ENCODE measurements at places on chromosomes 2 and 18.

- DNase-seq, result no peak
These were observed 492.6 kb upstream of the REG3G start for GRCh38 chr2:78532762-78533379.

GRCh38 chr2:159683817-159684216, 28.5 kb upstream of the MARCHF7 start:
- DNase-seq, result no peak

- DNase-seq, result no peak
These were observed 11.1 kb upstream of the DNPEP start for GRCh38 chr2:219398721-219399363.

DNA sequence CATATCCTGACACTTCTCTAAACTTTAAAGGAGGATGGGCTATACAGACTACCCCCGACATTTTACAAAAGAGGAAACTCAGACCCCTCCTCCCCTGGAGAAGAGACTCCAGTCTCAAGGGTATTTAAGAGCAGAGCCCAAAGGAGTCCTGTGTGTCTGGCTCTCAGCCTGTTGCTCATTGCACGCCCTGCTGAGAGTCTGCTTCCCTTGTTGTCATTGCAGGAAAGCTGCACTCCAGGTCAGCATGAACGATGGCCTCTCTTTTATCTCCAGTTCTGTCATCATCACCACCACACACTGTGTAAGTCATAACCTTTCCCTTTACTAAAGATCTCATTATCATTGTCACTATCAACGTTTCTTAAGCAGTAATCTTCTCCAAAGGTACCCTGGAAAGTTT, 111.4 kb downstream of the ANTXR1 start:
- DNase-seq, result no peak

- DNase-seq, result no peak
These were observed 40.6 kb upstream of the GCFC2 start for GRCh38 chr2:75751360-75751759.

DNA sequence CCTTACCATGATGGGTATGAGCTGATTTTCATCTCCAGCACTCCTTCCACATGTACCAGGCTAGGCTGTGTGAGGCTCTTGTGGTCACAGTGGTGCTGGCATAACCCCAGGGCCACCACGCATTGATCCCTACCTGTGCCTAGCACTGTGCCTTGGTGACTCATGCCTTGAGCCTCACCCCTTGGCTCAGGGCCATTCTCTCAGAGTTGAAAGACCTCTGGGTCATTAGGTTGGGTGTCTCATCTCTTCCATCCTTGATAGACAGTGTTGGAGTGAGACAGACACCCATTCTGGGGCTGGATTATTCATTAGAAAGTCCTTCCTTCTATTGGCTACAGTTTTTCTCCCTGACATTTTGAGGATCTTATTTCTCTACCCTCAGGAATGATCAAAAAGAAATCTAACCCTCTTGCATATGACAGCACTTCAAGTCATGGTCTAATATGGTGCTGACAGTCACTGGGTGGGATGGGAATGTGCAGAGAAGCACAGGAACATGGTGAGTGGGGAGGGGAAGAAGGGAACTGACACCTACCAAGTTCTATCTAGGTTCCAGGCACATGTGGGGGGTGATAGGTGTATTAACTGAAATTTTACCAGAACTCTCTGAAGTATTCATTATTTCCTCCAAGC, 41.3 kb downstream of the DYSF start:
- no peak for DNase-seq

GRCh38 chr2:84832772-84833461, 48.0 kb downstream of the TRABD2A start:
- no peak for DNase-seq

Measured in effector CD4-positive, alpha-beta T cell (primary cell).